ENCODE measurements at places on chromosomes 7 and 10.

- no peak for DNase-seq
Observed at GRCh38 chr10:13231808-13232207, 2.4 kb downstream of the UCMA start.

DNA sequence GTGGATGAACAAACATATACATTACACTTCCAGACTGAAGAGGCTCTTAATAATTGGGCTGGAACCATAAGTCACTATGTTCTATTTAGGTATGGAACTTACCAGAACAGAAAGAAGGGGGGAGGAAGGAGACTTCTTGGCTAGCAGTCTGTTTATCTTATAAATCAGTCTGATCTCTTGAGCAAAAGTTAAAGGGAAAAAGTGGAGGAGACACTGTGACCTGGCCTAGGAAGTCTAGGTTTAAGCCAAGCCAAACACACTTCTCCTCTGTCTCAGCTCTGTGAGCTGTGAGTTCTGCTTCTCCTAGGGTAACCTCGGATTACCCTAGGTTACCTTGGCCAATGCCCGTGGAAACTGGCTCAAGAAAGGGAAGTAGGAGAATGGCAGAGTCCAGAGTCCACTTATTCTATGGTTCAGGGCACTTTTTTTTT, 95.2 kb downstream of the PFKFB3 start:
- DNase-seq, result no peak

DNA sequence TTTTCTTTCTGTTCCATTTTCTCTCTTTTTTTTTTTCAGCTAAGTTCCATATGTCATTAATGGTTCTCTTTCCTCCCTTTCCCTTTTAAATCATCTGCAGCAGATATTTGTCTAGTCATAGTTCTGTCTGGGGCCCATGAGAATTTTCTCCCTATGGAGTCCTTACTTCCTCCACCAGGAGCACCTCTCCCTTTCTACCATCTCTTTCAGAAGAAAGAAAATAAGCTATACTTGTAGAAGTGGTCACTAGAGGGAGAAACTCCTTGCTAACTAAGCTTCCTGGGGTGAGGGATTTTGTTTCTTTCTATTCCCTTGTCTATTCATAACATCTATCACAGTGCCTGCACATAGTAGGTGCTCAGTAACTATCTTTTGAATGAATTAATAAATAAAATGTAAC, 230.2 kb upstream of the HPS1 start:
- no peak for DNase-seq

GRCh38 chr7:54978364-54979116, 40.3 kb upstream of the EGFR start:
- DNase-seq, result no peak

GRCh38 chr10:131511391-131511790, 199.9 kb upstream of the TCERG1L start:
- DNase-seq, result no peak

Measured in NCI-H1417 treated with DMSO at 0.1 percent for 48 hours (cell line).